Uterus (tissue), 4 donors: ENCODE measurements at places on chromosomes 16 and 17. TPM values are rescaled to one million over a fixed set of nuclear protein-coding genes. Genes with fewer than 3 reads are reported as not detected.
A peak's percentile ranks its signal among the peaks of the same experiment; 100 is the strongest.

GRCh38 chr17:888998-889441, 90.6 kb downstream of the NXN start:
- no peak for DNase-seq

- DNase-seq: no peak
Measured at GRCh38 chr17:17416400-17417360, 60.1 kb upstream of the MED9 start.

GRCh38 chr17:63946440-63947363, 14.6 kb upstream of the CD79B start:
- no peak for DNase-seq

DNA sequence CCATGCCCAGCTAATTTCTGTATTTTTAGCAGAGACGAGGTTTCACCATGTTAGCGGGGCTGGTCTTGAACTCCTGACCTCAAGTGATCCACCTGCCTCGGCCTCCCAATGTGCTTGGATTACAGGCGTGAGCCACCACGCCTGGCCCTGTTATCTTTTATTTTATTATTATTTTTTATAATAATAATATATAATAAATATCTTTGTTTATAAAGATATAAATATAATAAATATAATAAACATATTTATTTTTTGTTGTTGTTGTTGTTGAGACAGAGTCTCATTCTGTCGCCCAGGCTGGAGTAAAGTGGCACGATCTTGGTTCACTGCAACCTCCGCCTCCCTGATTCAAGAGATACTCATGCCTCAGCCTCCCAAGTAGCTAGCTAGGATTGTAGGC, 7.0 kb upstream of the RNF157 start:
- DNase-seq: no peak

DNA sequence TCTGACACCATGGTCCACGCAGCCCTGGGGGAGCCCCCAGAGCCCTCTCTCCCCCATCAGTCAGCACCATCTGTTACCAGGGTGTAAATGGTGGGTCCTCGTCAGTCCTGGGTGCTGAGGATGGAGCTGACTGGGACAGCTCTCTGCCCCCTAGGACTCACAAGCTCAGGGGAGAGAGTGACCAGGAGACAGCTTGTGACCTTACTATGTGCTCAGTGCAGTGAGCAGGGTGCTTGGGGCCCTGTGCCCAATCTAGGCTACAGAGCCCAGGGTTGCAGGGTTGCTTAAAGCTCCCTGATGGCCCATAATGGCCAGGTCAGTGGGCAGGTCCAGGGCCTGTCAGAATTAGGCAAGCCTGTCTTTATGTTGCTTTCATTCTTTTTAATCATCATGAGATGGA, 11.3 kb downstream of the MMP2 start:
- DNase-seq: no peak

GRCh38 chr16:22054847-22055590, 37.3 kb upstream of the VWA3A start:
- no peak for DNase-seq

DNA sequence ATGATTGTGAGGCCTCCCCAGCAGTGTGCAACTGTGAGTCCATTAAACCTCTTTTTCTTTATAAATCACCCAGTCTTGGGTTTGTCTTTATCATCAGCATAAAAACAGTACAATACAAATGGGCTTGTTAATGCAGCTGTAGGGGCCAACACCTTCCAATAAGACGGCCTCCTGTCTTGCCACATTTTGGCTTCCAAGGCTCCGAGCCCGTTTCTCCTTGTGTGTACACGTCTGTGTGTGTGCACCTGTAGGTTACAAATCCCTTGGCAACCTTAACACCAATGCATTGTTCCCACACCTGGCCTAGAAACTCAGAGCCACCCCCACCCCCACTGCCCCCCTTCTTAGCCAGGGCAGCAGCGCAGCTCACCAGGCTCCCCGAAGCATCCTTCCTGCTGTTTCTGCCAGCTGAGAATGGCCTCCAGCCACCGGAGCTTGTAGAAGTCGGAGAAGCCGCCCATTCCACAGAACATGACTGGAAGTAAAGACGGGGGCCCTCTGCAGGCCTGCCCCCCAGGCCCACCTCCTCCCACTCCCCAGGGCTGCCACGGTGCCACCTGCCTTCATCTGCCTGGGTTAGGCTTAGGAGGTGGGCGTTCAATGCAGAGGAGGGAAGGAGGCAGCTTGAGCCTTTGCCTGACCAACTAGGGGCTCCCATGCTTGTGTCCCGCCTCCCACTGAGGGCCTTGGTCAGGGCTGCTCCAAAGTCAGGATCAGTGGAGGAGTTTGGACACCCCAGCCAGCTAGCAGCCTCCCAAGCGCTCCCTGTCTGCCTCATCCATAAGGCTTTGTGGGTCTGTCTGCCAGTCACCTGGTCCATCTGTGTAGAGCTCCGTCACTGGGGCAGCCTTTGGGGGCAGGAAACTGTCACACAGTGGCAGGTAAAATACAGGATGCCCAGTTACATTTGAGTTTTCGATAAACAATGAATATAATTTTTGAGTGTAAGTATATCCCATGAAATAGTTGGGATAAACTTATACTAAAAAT, 10.6 kb downstream of the C16orf89 start:
- DNase-seq: no peak

DNA sequence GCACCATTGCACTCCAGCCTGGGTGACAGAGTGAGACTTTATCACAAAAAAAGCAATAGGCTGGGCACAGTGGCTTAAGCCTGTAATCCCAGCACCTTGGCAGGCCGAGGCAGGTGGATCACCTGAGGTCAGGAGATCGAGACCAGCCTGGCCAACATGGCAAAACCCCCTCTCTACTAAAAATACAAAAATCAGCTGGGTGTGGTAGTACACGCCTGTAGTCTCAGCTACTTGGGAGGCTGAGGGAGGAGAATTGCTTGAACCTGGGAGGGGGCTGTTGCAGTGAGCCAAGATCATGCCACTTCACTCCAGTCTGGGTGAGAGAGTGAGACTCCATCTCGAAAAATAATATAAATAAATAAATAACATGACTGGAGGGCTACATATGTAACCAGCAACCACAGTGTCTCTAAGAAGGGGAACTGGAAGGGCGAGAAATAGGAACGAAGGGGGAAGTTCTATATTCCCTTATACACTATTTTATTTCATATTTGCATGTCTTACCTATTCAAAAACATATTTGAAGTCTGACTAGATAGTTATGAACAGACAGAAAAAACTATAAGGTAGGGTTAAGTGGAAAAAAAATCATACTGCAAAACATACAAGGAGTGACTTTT, 25.9 kb downstream of the MYH11 start:
- DNase-seq: no peak

DNA sequence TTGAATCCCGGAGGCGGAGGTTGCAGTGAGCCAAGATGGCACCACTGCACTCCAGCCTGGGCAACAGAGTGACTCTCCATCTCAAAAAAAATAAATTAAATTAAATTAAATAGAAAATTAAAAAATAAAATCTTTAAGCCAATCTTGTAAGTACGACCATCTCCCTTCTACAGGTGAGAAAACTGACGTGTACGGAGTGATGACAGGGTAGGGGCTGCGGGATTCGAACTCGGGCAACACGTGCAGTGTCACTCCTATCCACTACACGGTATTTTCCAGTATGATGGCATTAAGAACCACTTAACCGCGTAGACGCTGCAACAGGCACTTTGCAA, 762 bp downstream of the WDR59 start:
- no peak for DNase-seq

DNA sequence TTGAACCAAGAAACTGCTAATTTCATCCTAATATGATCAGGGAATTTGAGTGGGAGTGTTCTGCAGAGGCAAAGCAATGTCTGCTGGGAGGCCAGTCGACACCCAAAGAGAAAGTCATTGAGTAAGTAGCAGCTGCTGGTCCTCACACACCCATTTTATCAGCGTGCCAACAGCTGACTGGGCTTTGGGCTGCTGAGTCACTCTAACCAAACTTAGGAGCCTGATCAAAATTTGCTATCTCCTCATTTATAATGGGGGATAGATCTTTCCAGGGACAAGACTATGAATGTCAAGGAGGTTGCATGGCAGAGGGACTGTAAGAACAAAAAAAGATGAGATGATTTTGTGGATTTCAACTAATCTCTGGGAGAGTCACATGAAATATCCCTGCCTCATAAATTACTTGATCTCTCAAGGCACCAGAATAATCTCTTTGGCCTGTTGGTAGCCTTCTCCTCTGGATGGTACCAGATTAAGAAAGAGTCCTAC, 32.9 kb downstream of the CPSF4L start:
- peak; percentile 51 for DNase-seq

Gene GPR179
- total RNA-seq: 5.3 TPM
